ENCODE measurements at places on chromosomes 5 and 9.

DNA sequence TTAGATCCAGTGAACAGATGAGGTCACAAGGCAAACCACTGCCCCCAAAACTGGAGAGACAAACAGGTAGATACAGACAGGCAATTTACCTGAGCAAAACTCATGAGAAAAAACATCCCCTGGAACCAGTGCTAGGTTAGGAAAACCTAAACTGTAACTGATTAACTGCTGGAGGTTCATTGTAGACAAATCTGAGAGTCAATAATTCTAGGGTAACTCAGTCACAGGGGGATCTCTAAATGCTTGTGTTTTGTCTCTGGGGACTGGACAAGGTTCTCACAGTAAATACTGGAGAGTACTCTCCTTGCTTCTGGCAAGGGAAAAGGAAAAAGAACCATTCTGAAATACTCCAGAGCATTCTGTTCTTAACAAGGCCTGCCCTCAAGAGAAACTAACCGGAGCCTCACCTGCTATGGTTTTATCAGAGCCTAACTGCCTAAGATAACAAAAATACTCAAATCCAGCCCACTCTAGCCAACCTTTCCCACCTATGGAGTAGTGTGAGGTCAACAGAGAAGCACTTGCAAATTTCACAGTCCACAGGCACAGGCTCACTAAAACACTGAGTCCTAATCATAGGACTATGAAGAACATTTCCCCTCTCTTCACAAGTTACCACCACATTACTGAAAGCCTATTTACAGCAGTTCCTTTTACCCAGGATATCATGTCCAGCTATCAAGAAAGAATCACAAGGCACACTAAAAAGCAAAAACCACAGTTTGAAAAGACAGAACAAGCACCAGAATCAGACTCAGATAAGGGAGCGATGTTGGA lies 139.9 kb upstream of the ACOT12 start:
- DNase-seq = no peak

- DNase-seq = no peak
These were observed 17.1 kb downstream of the SHB start for GRCh38 chr9:38051780-38052546.

DNA sequence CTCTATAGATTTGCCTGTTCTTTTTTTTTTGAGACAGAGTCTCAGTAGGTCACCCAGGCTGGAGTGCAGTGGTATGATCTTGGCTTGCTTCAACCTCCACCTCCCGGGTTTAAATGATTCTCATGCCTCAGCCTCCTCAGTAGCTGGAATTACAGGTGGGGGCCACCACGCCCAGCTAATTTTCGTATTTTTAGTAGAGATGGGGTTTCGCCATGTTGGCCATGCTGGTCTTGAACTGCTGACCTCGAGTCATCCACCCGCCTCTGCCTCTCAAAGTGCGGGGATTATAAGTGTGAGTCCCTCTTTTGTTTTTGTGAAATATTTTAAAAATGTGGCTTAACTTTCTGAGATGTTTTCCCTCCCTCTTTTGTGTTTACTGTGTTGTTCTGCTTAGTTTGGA lies 29.2 kb downstream of the HSPA4 start:
- no peak for DNase-seq

DNA sequence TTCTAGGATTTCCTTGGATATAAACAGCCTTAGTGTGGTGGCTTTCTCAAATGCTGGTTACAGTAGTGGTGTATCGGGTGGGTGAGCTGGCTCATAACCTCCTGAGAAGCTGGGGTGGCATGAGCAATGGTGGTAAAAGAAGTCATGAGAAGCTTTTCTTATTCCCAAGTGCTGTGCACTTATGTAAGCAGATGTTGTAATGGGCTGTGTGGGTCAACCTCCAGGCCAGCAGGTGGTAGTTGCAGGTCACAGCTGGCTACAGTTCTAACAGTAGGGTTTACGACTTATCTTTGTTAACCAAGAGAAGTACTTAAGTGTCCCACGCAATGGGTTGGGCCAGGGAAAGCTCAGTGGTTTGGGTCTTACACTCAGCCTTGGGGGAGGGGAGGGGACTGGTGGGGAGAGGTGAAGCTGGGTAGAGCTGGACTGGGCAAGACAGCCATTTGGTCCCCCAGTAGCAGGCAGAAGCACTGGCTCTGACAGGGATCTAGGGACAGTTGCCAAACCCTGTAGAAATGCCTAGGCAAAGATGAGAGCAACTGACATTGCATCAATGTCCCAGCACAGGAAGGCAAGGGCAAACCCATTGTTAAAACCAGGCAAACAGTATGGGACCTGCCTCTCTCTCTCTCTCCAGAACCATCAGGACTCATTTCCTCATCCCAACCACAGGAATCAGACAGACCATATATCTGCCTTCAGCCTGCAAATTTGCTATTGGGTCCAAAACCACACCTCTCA lies 76.8 kb downstream of the RNF130 start:
- DNase-seq = no peak

- no peak for DNase-seq
These were observed 208.2 kb downstream of the SEC61B start for GRCh38 chr9:99430301-99430700.

DNA sequence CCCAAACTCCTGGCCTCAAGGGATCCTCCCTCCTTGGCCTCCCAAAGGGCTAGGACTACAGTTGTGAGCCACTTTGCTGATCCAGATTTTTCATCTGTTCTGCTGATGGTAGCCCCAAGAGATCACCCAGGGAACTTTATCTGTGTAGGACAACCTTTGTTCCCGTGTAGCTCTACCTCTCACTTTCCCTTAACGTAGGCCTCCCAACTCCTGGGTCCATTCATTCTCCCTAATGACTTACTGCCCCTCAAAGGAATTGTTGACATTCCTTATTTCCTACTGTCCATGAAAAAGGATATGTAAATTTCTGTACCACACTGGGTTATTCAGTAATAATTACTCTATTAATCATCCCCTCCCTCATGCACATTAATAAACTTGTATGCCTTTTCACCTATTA lies 51.0 kb upstream of the PHF24 start:
- DNase-seq = no peak

- DNase-seq = no peak
These were observed 71.2 kb downstream of the GRAMD2B start for GRCh38 chr5:126494393-126494792.

GRCh38 chr9:83473488-83473971 lies 64.7 kb downstream of the FRMD3 start:
- DNase-seq = no peak

DNA sequence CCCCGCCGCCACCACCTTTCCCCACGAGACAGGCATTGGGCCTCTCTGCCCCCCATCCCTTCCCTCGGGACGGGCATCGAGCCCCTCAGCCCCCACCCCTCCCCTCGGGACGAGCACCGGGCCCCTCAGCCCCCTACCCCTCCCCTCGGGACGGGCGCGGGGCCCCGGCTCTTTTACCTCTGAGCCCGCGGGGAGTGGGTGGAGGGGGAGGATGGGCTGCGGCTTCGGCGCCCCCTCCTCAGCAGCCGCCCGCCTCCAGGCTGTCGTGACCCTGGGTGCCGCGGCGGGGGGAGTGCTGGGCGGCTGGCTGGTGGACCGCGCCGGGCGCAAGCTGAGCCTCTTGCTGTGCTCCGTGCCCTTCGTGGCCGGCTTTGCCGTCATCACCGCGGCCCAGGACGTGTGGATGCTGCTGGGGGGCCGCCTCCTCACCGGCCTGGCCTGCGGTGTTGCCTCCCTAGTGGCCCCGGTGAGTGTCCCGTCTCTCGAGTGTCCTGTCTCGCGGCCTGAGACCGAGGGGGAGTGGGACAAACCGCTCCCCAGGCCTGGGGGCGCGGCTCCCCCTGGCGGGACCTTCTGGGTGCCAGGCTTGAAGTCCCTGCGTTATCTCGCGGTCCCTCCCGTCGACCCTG lies 791 bp downstream of the SLC2A8 start:
- DNase-seq = no peak

GRCh38 chr5:89301321-89302025 lies 418.5 kb upstream of the MEF2C start:
- no peak for DNase-seq

- no peak for DNase-seq
These were observed 106.8 kb upstream of the GPBP1 start for GRCh38 chr5:57066924-57067596.

DNA sequence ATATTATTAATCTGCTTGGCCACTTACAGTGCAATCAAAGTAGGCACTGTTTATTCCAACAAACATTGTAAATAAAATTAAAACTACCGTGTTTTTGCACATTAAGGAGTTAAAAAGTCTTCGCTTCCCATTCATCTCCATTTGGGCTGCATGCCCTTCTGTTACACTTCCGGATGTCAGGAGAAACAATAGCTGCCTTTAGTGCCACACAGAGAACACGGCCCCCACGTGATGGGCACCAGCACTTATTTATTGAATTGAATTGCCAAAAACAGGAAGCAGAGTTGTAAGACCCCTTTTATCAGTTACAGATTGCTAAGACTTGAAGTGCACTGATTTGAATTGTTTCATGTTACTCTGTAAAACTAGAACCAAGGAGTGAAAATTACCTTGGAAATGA lies 80.4 kb downstream of the LHFPL2 start:
- no peak for DNase-seq

DNA sequence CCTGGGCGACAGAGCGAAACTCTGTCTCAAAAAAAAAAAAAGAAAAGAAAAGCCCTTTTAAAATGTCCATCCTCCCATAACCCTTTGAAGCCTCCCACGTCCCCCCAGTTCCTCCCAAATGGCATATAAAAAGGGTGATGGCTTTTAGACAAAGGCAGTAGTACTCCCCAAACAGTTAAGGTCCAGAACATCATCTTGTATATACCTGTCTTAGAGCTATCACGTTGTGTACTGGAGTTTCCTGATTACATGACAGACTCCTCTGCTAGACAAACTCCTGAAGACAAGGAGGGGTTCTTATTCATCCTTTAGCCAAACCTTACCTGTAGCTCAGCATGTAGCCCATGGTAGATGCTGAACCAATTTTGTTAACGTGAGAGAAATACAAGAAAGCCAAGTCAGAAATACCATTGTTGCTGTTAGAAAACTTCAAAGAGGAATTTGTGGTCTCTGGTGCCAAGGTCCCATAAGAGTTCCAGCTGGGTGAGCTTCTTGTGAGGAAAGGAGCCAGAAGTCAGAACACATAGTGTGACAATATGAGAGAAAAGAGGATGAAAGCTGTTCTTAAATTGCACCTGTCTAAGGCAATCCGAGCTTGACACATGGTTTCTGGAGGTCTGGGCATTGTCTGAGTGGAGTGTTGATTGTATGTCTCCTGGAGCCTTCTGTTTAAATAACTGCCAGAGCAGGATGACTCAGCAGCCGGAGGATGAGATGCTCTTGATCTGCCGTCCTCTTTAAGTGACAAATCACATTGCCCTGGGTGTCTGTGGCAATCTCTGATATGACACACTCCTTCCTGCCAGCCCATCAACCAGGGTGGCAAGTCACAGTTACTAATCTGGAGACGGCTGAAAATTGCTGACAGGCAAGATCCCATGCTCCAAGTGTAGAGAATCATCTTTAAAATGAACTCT lies 69.1 kb downstream of the ARRDC3 start:
- no peak for DNase-seq

GRCh38 chr5:65190328-65191053 lies 291.2 kb downstream of the ADAMTS6 start:
- peak; percentile 98 for DNase-seq

DNA sequence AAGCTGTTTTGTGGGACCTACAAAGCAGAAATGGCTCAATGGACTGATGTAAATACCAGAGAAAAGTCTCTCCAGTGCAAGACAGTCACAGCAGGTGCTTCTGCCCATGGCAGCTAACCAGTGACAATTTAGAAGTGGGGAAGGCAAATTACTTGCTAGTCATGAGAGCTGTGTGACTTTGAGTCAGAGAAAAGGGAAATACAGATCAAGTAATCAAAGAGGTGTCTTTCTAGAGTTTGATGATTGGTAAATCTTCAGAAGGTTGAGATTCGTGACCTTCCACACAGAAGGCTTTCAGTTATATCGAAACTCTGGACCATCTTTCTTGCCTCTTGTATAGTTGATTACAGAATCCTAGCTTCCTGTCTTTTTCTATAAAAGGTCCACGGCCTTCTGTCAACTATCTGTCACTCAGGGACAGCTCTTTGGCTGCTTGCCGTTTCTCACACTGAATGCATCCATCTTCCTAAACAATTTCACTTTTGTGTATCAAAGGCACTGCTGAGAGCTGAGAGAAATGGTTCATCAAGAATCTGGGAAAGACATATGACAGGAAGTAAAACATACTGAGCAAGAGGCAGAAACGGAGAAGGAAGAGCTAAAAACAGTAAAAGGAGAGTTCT lies 993.9 kb upstream of the ACO1 start:
- DNase-seq = no peak

GRCh38 chr5:145739843-145740242 lies 95.3 kb downstream of the PRELID2 start:
- DNase-seq = no peak

GRCh38 chr5:79791843-79792242 lies 102.2 kb downstream of the CMYA5 start:
- no peak for DNase-seq

GRCh38 chr5:120396186-120396585 lies 67.9 kb upstream of the PRR16 start:
- DNase-seq = peak; percentile 56

- DNase-seq = no peak
These were observed 129.4 kb downstream of the C9orf50 start for GRCh38 chr9:129491487-129491855.

DNA sequence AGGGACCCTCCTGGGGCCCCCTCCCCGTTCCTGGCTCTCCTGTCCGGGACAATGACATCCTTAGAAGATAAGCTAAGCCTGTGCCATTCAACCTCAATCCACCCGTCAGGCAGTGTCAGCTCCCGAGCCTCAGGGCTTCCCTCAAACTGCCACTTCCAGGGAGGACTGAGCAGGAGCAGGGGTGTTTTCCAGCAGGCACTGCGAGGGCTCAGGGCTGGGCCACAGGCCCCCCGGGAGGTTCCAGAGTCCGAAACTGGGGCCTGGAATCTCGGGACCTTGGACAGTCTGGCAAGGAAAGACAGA lies 26.2 kb downstream of the LHX3 start:
- DNase-seq = no peak

- no peak for DNase-seq
These were observed 34.5 kb upstream of the CDKN2AIPNL start for GRCh38 chr5:134445856-134446818.

DNA sequence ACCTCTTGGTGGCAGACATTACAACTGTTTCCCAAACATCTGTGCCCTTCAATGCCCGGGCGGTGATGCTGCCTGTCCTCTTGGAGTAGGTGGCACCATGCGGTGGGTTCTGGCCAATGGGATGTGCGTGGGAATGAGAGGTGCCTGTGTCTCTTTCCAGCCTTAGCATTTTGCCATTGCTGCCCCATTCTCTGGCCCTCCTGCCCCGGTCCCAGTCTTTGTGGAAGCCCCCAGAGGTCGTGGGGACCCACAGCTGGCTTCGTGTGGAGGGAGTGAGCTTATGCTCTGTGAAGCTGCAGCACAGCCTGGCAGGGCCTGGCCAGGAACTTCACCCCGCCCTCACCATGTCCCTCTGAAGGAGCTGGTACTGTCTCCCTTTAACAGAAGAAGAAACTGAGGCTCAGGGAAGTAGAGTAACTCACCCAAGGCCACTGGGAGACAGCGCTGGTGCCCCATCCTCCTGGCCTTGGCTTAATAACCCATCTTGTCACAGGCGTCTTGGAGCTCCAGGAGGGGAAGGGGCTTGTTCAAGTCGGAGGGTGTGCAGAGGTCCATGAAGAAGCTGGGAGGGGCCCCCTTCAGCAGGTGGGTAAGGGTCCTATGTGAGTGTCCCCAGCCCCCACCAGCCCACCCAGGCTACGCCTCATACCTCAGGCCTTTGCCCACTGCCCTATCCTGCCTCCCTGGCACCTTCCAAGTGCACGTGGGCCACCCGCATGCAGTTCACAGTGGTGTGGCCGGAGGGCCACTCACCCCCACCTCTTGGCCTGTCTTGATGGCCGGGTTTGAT lies 173.6 kb downstream of the GAPVD1 start:
- no peak for DNase-seq

- no peak for DNase-seq
These were observed 243.0 kb downstream of the TMEM167A start for GRCh38 chr5:82834151-82834550.

All from fibroblast of skin of left biceps (primary cell).